ENCODE measurements at places on chromosomes 6 and 20.

GRCh38 chr6:52704060-52704459 lies 33.1 kb downstream of the TMEM14A start:
- no peak for DNase-seq

DNA sequence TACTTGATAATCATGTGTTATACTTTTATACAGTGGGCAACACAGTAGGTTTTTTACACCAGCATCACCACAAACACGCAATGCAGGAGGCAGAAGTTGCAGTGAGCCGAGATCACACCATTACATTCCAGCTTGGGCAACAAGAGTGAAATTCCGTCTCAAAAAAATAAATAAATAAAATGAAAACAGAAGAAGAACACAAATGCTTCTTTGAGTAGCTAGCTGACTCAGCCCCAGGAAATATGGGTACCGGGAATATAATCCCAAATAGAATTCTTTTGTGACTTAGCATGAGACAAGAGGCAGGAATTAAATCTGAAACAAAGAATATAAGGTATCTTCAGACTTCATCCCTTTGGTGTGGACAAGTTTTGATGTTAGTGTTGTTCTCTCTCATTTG lies 164.2 kb upstream of the ATXN1 start:
- DNase-seq, result no peak

DNA sequence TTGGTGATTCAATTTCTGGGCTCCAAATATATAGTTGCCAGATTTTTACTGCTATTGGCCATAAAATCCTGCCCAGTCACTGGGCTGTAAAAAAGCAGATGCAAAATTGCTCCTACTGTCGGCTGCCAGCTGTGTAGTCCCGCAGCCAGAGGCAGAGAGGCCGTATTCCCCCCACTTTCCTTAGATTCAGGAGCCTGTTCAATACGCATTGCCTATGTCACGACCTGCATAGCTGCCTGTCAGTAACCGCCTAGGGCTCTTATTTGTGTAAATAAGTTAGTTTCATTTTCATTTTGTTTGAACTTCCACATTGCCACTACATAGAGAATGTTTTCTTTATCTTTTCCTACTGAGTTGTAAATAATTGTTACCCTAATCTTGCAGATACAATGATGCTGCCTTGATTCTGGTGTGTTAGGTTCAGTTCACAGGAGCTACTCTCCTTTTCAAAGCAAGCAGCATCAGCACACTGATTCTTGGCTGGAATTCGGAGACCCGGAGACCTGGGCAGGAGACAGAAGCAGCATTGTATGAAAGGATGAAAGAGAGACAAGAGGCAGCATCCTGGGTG lies 46.0 kb upstream of the UST start:
- no peak for DNase-seq

GRCh38 chr6:144737998-144738397 lies 452.9 kb downstream of the UTRN start:
- DNase-seq, result no peak

DNA sequence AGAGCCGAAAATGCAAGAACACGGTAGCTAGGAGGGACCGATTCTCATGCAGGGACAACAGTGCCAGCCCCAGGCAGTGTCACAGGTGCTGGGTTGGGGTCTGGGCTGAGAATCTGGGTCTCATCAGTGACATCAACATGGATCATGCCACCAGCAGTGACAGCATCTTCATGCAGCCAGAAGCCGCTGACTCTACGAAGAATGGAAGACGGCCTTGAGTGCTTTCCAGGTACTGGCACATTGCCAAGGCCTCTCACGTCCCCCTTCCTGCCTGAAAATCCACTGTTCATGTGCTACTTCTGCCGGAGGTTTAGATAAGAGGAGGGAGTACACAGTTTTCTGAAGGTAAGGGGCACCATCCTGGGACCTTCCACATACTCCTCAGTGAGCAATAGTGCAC lies 141.1 kb upstream of the FOXQ1 start:
- no peak for DNase-seq

DNA sequence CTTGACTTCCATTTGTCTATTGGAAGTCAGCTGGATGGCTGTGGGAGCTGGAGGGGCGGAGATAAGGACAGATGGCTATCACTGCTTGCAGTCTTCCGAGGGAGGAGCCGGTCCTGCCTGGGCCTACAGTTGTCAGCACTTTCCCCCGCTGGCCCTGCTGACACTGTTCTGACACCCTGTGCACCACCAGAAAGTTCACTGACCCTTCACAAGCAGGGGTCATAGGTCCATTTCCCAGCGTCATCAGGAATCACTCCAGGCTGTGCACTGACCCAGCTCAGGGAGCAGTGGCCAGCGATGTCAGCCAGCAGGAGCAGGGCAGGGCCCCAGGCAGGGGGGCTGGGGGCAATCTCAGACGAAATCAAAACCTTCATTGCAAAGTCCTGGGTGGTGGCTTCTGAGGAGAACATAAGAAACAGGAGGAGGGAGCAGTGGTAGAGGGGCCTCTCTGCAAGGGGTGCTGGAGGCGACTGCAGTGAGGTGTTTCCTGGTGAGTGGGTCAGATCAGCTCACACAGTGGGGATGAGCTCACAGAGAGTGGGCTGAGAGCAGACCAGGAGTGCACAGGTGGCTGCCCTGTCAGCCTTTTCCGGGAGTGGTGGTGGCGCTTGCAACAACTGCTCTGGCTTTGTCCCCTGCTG lies 26.5 kb upstream of the PLEKHG1 start:
- DNase-seq, result no peak
